ENCODE measurements at places on chromosomes 16 and 17.

DNA sequence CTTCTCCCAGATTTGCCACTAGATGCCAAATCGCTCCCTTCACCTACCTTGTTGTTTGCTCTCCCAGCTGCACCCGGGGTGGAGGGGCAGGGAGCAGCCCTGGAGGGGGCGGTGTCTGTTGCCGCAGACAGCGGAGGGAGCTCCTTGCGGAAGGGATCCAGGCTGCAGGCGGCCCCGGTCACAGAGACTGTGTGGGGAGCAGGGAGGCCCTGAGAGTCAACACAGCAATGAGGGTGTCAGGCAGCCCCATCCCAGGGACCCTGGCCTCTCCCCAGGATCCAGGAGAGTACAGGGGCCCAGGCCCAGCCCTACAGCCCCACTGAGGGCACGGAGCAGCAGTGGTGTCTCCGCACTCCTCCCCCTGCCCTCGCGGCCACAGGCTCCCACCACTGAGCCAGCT is 50.5 kb upstream of the CHMP6 start:
- no peaks in the 10 kb centered on the region for H3K4me1 ChIP-seq
- no peaks in the 10 kb centered on the region for H3K27me3 ChIP-seq
- H3K36me3 ChIP-seq: no peaks in the 10 kb centered on the region
- H3K4me3 ChIP-seq: no peak overlapping the region

GRCh38 chr16:81804134-81804610 is 25.1 kb downstream of the PLCG2 start:
- no peak for DNase-seq
- H3K36me3 ChIP-seq: no peaks in the 10 kb centered on the region
- H3K27ac ChIP-seq: no peak overlapping the region
- H3K4me3 ChIP-seq: no peak overlapping the region

- no peak for DNase-seq
- no peak overlapping the region for H3K4me3 ChIP-seq
Observed at GRCh38 chr16:2938206-2938605, 25.9 kb upstream of the KREMEN2 start.

DNA sequence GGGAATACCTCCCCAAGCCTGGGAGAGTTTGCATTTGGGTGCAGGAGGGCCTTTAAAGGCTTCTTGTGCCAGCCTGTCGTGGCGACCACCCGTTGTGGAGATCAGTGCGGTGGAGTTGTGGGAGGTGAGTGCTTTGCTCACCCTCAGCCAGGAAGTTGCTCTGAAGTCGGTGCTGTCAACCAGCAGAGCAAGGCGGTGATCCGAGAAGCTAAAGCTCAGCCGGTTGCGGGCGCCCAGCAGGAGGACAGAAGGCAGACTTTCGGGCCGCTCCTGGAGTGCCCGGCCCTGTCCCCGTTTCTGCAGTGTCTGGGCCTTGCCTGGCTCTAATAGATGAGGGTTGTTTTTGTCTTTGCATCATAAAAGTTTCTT is 1.4 kb downstream of the UBE2I start:
- DNase-seq: peak; percentile 34
- H3K27me3 ChIP-seq: no peaks in the 10 kb centered on the region
- H3K36me3 ChIP-seq: no peaks in the 10 kb centered on the region
- no peak overlapping the region for H3K27ac ChIP-seq
- H3K4me3 ChIP-seq: peak overlapping the region; percentile 77
- H3K4me1 ChIP-seq: peaks cover 9% of the 10 kb centered on the region

DNA sequence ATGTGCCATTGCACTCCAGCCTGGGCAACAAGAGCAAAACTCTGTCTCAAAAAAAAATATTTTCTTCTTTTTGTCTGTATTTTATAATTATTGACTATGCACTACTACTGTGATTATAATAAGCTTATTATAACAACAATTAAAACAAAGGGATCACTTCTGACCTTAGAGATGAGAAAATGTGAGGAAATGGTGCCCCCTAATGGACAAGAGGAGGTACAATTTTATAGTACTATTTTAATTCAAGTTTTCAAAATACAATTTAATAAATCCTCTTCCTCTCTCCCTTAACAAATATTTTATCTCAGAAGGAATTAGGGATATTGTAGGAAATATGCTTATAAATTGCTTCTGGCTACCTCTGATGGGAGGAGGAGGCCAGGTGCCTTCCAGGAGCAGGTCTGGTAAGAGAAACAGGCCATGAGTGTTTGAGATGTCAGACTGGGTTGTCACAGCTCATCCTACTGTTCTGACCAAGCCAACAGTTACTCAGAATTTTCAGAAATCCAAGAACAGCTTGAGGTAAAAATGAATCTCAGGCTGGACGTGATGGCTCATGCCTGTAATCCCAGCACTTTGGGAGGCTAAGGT is 14.0 kb downstream of the VPS53 start:
- no peaks in the 10 kb centered on the region for H3K4me1 ChIP-seq
- no peaks in the 10 kb centered on the region for H3K27me3 ChIP-seq
- H3K36me3 ChIP-seq: no peaks in the 10 kb centered on the region
- DNase-seq: peak; percentile 42
- H3K4me3 ChIP-seq: no peak overlapping the region
- no peak overlapping the region for H3K27ac ChIP-seq

DNA sequence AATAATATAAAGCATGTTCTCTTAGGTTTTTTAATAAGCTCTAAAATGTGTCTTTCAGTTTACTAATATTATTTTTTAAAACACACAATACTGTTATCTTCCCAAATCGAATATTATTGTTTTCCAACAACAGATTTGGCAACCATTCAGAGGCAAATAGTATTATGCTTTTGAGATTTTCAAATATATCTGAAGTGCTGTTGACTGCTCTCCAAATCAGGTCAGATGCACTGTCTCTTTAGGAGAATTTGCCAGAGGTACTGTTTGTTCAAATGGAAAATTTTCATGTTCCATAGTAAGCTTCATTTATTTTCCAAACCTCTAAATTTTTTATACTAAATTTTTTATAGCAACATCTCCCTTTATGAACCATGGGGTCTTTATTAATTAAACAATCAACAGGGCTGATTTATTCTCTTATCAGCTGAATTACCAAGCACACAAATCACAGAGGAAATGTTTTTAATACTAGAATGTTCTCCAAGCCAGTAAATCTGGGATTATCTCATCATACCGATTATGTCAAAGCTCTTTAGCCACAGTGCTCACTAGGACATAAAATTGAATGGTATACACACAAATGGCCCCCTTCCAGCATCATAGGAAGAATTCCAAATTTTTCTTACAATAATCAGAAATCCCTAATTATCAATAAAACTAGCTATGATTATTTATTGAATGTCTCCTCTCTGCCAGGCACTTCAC is 108.8 kb upstream of the HLF start:
- DNase-seq: no peak
- H3K27ac ChIP-seq: no peak overlapping the region
- no peaks in the 10 kb centered on the region for H3K36me3 ChIP-seq
- no peaks in the 10 kb centered on the region for H3K4me1 ChIP-seq
- no peak overlapping the region for H3K4me3 ChIP-seq
- no peaks in the 10 kb centered on the region for H3K27me3 ChIP-seq

DNA sequence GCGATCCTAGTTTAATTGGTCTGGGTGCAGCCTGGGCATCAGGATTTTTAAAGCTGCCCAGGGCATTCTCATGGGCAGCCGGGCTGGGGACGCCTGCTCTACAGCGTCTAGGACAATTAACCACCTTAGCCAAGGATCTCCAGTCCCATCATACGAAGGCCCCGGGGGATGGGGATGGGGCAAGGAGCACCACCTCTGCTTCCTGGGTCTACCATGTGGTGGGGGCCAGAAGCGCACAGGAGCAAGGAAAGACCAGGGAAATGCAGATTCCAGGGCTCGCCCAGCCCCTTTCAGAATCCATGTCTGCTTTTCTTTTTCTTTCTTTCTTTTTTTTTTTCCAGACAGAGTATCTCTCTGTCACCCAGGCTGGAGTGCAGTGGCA is 29.3 kb downstream of the TBC1D16 start:
- no peak overlapping the region for H3K27ac ChIP-seq
- no peak overlapping the region for H3K4me3 ChIP-seq
- no peak for DNase-seq
- H3K36me3 ChIP-seq: no peaks in the 10 kb centered on the region
- H3K4me1 ChIP-seq: 0 out of 2 replicates have a peak, but pooled peaks cover 3% of the 10 kb centered on the region
- peaks cover 96% of the 10 kb centered on the region for H3K27me3 ChIP-seq

- no peak for DNase-seq
- H3K27me3 ChIP-seq: no peaks in the 10 kb centered on the region
- no peak overlapping the region for H3K27ac ChIP-seq
- H3K4me3 ChIP-seq: no peak overlapping the region
- no peaks in the 10 kb centered on the region for H3K36me3 ChIP-seq
- H3K4me1 ChIP-seq: peaks cover 66% of the 10 kb centered on the region
Observed at GRCh38 chr17:72599891-72600290, 479.1 kb downstream of the SOX9 start.

- no peaks in the 10 kb centered on the region for H3K27me3 ChIP-seq
- H3K36me3 ChIP-seq: no peaks in the 10 kb centered on the region
- H3K27ac ChIP-seq: peak overlapping the region; percentile 62
- DNase-seq: peak; percentile 60
- H3K4me1 ChIP-seq: no peaks in the 10 kb centered on the region
Observed at GRCh38 chr16:85610446-85611193, 2.5 kb upstream of the GSE1 start.

DNA sequence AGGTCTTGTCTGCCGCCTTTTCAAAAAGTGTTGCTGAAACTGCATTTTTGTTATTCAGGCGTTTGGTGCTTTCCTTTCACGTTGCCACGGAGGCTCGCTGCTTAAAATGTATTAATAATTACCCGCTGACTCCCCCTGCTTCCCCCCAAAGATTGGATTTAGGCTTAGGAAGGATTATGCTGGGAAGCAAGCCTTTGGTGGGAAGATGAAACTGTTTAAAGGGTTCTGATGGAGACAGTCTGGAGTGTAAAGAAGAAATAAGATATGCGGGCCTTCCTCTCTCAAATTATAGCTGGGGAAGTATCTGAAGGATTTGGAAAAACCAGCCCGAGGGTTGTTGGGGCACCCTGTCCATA is 1.1 kb downstream of the KSR1 start:
- H3K36me3 ChIP-seq: no peaks in the 10 kb centered on the region
- H3K4me1 ChIP-seq: no peaks in the 10 kb centered on the region
- DNase-seq: no peak
- H3K4me3 ChIP-seq: peak overlapping the region; percentile 67
- peaks cover 11% of the 10 kb centered on the region for H3K27me3 ChIP-seq

DNA sequence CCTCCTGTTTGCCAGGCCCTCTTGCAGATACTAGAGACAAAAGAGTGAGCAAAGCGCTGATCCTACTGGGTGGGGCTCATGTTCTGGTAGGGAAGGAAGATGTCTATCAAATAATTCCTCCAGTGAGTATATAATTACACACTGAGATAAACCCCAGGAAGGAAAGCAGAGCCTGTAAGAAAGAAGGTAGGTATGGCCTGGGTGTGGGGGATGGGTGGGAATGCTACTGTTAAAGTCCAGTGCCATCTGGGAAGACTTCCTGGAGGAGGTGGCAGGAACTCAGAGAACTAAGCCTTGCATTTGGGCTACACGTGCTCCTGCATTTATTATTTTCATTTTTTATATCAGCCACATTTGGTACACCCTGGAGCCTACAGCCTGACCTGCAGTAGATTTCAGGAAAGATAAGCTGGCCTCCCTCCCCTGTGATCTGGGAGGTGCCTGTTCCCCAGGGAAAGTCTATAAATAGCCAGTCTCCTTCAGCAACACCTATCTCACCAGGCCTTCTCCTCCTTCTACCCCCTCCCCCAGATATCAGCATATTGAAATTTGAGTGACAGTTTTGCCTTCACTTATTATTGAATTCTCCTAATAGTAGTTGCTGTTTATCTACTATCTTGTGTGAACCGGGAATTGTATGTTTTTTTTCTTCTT is 11.5 kb downstream of the ATP2C2 start:
- H3K36me3 ChIP-seq: no peaks in the 10 kb centered on the region
- DNase-seq: no peak
- H3K4me1 ChIP-seq: no peaks in the 10 kb centered on the region
- H3K4me3 ChIP-seq: no peak overlapping the region

GRCh38 chr16:76199681-76200220 is 77.5 kb upstream of the CNTNAP4 start:
- H3K36me3 ChIP-seq: no peaks in the 10 kb centered on the region
- H3K4me3 ChIP-seq: no peak overlapping the region
- H3K4me1 ChIP-seq: no peaks in the 10 kb centered on the region
- no peak for DNase-seq

DNA sequence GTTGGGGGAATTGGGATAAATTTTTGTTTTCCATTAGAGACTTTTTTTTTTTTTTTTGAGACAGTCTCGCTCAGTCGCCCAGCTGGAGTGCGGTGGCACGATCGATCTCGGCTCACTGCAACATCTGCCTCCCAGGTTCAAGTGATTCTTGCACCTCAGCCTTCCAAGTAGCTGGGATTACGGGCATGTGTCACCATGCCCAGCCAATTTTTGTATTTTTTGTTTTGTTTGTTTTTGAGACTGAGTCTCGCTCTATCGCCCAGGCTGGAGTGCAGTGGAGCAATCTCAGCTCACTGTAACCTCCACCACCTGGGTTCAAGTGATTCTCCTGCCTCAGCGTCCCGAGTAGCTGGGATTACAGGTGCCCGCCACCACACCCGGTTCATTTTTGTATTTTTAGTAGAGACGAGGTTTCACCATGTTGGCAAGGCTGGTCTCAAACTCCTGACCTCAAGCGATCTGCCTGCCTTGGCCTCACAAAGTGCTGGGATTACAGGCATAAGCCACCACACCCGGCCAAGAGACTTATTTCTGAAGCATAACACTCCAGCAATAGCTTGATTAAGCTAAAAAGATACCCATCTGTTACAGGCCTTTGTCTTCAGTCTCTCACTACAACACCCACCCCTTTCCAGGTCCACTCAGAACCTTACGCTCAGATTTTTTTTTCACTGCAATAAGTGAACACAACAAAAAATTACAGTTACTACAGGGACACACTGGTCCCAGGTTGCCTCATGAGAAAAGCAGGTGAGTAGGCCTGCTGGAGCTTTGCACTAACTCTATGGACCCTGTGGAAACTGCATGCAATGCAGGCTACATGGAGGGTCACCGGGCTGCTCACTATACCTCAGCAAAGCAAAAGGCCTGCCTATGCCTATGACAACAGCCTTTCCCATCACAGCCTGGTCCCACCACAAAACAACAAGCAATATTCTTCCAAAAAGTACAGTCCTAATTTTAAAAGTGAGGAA is 34.6 kb downstream of the KANSL1 start:
- no peak for DNase-seq
- no peak overlapping the region for H3K27ac ChIP-seq
- H3K36me3 ChIP-seq: no peaks in the 10 kb centered on the region
- peaks cover 12% of the 10 kb centered on the region for H3K4me1 ChIP-seq

- no peak overlapping the region for H3K4me3 ChIP-seq
- no peaks in the 10 kb centered on the region for H3K4me1 ChIP-seq
- H3K36me3 ChIP-seq: no peaks in the 10 kb centered on the region
Observed at GRCh38 chr17:63431939-63432804, 13.9 kb downstream of the CYB561 start.

GRCh38 chr17:76734080-76734840 is 2.9 kb downstream of the SRSF2 start:
- no peak for DNase-seq
- peak overlapping the region; percentile 92 for H3K27ac ChIP-seq
- H3K4me3 ChIP-seq: peak overlapping the region; percentile 95
- H3K4me1 ChIP-seq: peaks cover 14% of the 10 kb centered on the region
- H3K27me3 ChIP-seq: no peaks in the 10 kb centered on the region
